GM04504 (cell line): ENCODE measurements at places on chromosomes 6 and 20.

DNA sequence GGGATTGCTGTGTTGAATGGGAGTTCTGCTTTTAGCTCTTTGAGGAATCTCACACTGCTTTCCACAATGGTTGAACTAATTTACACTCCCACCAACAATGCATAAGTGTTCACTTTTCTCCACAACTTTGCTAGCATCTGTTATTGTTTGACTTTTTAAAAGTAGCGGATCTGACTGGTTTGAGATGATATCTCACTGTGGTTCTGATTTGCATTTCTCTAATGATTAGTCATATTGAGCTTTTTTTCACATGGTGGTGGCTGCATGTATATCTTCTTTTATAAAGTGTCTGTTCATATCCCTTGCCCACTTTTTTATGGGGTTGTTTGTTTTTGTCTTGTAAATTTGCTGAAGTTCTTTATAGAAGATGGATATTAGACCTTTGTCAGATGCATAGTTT lies 588.3 kb upstream of the ADGRB3 start:
- no peak for DNase-seq

DNA sequence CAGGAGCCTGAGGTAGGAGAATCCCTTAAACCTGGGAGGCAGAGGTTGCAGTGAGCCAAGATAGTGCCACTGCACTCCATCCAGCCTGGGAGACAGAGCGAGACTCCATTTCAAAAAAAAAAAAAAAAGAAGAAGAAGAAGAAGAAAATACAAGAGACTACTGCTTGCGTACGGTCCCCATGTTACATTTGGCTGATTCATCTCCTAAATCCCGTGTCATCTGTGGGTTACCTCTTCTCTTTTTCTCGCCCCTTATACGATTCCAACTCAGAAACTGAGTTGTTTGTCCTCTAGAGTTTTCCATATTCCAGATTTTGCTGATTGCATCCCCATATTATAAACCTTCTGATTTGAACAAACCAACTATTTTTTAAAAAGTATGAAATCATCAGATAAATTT lies 62.4 kb upstream of the NELFCD start:
- DNase-seq, result no peak

- no peak for DNase-seq
These were observed 159.9 kb downstream of the CD83 start for GRCh38 chr6:14277405-14277930.

DNA sequence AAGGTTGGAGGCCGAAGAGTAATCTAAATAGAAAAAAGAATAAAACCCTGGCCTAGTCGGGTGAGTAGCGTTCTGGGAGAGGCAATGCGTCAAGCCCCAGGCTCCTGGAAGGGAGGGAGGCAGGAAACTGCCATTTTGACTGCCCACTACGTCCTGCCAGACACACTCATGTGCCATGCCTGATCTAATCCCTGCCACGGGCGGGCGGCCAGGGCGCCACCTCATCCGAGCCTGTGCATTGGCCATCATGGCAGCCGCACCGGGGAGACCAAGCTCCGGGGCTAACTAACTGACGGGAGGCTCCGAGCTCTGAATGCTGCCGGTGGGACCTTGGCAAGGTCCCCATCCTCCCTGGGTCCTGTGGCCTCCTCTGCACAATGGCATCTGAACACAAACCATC lies 68.8 kb downstream of the INSM1 start:
- DNase-seq, result no peak

DNA sequence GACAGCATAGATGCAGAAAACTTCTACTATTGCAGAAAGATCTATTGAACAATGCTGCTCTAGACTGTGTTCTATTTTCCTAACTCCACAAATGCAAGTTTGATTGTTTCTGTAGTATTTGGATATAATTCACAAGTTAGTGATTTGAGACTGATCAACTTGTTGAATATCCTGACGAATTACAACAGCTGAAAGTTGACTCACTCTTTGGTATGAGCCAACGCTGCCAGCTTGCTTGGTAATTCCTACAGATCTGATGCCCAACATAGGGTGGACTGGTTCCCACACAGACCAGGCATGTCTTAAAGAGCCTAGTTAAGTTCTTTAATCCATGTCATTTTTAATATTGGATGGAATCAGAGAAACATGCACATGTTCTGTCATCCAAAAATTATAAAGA lies 231.0 kb upstream of the RAB32 start:
- DNase-seq, result no peak

- no peak for DNase-seq
These were observed 415.0 kb downstream of the PHF3 start for GRCh38 chr6:64050590-64050989.

GRCh38 chr6:7238900-7239589 lies 74.0 kb downstream of the SSR1 start:
- peak; percentile 38 for DNase-seq

GRCh38 chr20:50116368-50116999 lies 3.5 kb upstream of the UBE2V1 start:
- DNase-seq, result no peak

DNA sequence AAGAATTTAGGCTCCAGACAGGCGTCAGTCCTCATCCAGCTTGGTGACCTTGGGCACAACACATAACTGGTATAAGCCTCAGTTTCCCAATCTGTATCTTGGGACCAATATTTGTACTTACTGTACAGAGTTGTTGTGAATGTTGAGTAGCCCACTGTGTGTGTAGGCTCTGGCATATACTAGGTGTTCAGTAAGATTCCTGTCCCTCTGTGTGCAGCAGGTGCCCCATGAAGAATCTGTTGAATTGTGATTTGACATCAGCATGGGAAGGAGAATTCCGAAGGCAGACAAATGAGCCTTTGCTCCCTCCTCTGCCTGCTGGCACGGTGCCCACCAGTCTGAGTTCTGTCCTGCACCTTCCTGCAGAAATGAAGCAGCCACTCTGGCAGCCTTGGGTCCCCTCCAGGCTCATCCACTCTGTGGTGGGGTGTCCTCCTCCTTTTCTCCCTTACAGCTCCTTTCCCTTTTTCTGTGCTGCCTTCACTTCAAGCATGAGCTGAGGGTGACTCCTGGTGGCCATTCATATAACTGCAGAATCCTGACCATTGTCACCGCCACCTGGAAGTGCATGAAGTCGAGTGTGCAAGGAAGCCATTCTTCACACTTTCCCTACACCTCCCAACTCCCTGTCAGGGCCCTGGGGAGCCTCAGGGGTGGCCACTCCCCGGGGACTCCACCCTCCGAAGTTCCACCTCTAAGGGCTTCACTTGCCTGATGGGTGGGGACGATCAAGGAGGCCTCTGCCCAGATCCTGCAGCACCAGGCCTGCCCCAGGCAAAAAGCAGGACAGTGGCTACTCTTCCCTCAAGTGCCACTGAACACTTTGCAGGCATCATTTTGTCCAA lies 48.2 kb downstream of the MRPL14 start:
- DNase-seq, result no peak
